Stimulated activated CD8-positive, alpha-beta memory T cell treated with anti-CD3 and anti-CD28 coated beads, Interleukin-4, amount 100 ng/mL, for 1 hour (primary cell): ENCODE measurements at places on chromosomes 1 and 21.

- no peak for DNase-seq
Observed at GRCh38 chr1:164343189-164343588, 215.8 kb upstream of the PBX1 start.

GRCh38 chr1:21630571-21631343 is 38.4 kb downstream of the RAP1GAP start:
- no peak for DNase-seq

DNA sequence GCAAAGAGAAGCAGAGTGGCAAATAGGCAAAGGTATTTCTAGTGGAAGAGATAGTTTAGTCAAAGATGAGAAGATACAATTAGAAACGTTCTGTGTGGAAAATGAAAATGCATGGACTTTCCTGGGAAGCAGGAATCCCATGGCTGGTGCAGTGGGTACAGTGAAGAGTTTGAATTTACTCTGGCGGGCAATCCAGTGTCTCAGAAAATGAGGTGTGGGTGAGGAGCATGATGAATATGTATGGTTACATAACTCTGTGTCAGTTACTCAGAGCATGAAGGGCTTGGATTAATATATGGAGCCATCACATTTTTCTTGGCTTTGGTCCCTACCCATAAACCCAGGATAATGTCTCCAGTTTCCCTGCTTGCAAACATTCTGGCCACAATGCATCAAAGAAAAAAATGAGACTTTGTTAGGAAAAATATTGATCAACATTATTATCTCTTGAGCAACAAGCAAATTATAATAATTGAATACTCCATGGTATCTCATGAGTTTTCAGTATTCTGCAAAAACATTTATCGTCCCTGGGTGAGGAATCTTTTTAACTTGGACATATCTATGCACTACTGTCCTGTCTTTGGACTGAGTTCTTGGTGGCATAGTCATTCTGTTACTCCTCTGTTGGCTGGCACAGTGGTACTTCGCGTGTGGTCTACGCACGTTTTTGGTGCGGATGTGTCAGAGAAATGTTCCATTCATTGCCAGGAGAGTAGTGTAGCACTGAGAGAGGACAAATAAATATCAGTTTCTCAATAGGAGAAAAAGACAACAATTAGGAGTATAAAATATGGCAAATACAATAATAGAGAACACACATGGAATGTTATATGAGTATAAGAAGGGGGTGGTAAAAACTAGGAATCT is 173.7 kb upstream of the C1orf105 start:
- DNase-seq: no peak

- no peak for DNase-seq
Observed at GRCh38 chr1:57272150-57272549, 151.7 kb downstream of the DAB1 start.

DNA sequence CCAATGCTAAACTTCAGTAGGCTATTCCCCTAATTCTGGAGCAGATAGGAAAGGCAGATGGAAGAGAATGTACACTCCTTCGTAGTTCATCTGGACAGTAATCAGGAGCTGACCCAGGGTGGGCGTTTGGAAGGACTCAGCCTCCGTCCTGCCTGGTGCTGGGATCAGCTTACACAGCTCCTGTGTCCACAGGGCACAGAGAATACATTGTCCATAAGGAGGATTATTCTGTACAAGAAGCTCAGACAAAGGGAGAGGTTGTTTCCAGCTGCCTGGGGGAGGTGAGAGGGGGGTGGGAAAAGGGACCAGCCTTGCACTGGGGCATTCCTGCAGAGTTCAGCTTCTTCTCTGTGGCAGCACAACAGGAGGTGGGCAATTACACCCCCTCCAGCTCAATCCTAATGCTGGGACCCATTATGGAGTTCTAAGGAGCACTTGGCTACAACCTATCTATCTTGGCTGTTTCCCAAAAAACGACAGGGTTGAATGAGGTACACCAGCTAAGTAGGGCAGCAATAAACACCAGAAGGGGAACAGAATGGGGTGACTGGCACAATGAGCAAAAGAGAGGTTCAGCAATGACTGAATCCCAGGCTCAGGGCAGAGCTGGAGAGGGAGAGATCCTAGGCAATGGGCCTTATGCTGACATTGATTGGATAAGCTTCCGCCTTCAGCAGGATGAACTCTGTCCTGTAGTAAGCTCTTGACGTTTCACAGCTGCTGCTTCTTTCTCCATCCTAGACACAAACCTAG is 7.4 kb downstream of the MED8 start:
- DNase-seq: no peak
